ENCODE measurements at places on chromosomes 11 and 22. TPM values are rescaled to one million over a fixed set of nuclear protein-coding genes. Genes with fewer than 3 reads are reported as not detected.

GRCh38 chr11:133081730-133082452, 450.4 kb downstream of the OPCML start:
- no peak overlapping the region for H3K27ac ChIP-seq
- H3K27me3 ChIP-seq, result peaks cover 12% of the 10 kb centered on the region
- no peaks in the 10 kb centered on the region for H3K36me3 ChIP-seq
- no peak for DNase-seq
- H3K4me1 ChIP-seq, result peaks cover 5% of the 10 kb centered on the region

GRCh38 chr11:104905271-104905670, 7.0 kb upstream of the CASP12 start:
- peaks cover 13% of the 10 kb centered on the region for H3K4me1 ChIP-seq
- H3K36me3 ChIP-seq, result no peaks in the 10 kb centered on the region
- no peaks in the 10 kb centered on the region for H3K27me3 ChIP-seq
- no peak overlapping the region for H3K4me3 ChIP-seq
- no peak for DNase-seq

- peaks cover 76% of the 10 kb centered on the region for H3K4me1 ChIP-seq
- H3K27ac ChIP-seq, result peak overlapping the region; percentile 21
- no peaks in the 10 kb centered on the region for H3K36me3 ChIP-seq
- H3K27me3 ChIP-seq, result no peaks in the 10 kb centered on the region
- no peak for DNase-seq
Measured at GRCh38 chr11:44561275-44561805, 4.1 kb upstream of the CD82 start.

GRCh38 chr11:113664069-113664980, 41.8 kb downstream of the TMPRSS5 start:
- H3K4me1 ChIP-seq, result no peaks in the 10 kb centered on the region
- no peaks in the 10 kb centered on the region for H3K36me3 ChIP-seq
- no peaks in the 10 kb centered on the region for H3K27me3 ChIP-seq
- no peak overlapping the region for H3K27ac ChIP-seq
- no peak overlapping the region for H3K4me3 ChIP-seq

DNA sequence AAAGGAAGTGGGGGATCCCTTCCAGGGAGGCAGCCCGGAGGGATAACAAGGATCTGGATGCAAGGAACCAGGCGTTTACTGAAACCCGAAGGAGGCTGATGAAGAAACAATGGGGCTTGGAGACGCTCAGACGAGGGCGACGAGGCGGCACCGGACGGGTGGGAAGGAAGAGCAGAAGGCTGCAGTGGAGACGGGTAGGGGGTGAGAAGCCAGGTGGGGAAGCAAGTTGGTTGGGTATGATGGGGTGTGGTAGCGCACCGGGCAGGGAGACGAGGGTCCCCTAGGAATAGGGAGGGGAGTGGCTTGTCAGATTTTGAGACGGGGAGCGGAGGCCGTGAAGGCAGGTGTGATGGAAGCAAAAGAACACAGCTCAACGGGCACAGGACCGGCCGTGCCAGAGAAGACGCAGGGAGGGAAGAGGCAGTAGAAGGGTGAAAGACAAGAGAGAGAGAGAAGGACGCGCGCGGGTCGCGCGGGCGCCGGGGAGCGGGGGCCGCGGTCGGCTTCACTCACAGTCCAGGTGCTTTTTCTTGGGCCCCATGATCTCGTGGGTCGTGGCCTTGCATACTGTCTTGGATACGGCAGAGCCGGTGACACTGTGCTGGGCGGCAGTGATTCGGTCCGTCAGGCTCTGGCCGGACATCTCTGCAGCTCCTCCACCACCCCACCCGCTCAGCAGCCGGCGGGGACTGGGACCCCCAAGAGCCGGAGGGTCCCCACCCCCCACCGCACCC, 579 bp downstream of the PICALM start:
- H3K27me3 ChIP-seq, result no peaks in the 10 kb centered on the region
- H3K4me3 ChIP-seq, result peak overlapping the region; percentile 76
- H3K36me3 ChIP-seq, result no peaks in the 10 kb centered on the region
- peak overlapping the region; percentile 88 for H3K27ac ChIP-seq
- peak; percentile 79 for DNase-seq
- H3K4me1 ChIP-seq, result peaks cover 31% of the 10 kb centered on the region

DNA sequence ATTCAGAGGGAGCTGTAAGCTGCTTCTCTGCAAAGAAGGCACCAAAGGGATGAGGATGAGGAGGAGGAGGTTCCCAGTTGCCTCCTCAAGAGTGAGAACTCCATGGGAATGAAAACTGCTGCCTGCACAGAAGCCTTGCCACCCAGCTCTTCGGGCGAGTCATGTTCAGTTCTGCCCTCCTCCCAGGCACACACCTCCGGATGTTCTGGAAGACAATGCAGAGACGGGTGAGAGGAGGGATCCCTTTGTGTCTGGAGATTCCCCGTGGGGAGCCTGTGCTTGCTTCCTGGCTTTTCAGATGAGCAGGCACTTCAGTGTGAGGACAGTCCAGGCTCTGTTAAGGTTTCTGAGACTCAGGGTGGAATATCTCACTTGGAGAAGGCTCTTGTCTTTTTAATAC, 295.6 kb downstream of the DDX10 start:
- no peaks in the 10 kb centered on the region for H3K36me3 ChIP-seq
- no peak for DNase-seq
- H3K4me3 ChIP-seq, result no peak overlapping the region
- no peak overlapping the region for H3K27ac ChIP-seq
- H3K4me1 ChIP-seq, result no peaks in the 10 kb centered on the region
- no peaks in the 10 kb centered on the region for H3K27me3 ChIP-seq

GRCh38 chr11:107836851-107837250, 21.7 kb downstream of the SLC35F2 start:
- no peaks in the 10 kb centered on the region for H3K36me3 ChIP-seq
- no peak overlapping the region for H3K27ac ChIP-seq
- H3K4me3 ChIP-seq, result no peak overlapping the region
- peaks cover 13% of the 10 kb centered on the region for H3K4me1 ChIP-seq
- H3K27me3 ChIP-seq, result no peaks in the 10 kb centered on the region

GRCh38 chr11:85475660-85476517, 151.3 kb downstream of the DLG2 start:
- no peaks in the 10 kb centered on the region for H3K27me3 ChIP-seq
- no peak overlapping the region for H3K27ac ChIP-seq

- no peaks in the 10 kb centered on the region for H3K36me3 ChIP-seq
- H3K4me1 ChIP-seq, result no peaks in the 10 kb centered on the region
- DNase-seq, result no peak
- no peak overlapping the region for H3K4me3 ChIP-seq
- no peak overlapping the region for H3K27ac ChIP-seq
- no peaks in the 10 kb centered on the region for H3K27me3 ChIP-seq
Measured at GRCh38 chr11:40337118-40337517, 1122.3 kb downstream of the LRRC4C start.

- H3K4me1 ChIP-seq, result no peaks in the 10 kb centered on the region
- no peak overlapping the region for H3K27ac ChIP-seq
- no peak overlapping the region for H3K4me3 ChIP-seq
- H3K36me3 ChIP-seq, result no peaks in the 10 kb centered on the region
Measured at GRCh38 chr22:23529166-23530103, 50.7 kb downstream of the IGLL1 start.

DNA sequence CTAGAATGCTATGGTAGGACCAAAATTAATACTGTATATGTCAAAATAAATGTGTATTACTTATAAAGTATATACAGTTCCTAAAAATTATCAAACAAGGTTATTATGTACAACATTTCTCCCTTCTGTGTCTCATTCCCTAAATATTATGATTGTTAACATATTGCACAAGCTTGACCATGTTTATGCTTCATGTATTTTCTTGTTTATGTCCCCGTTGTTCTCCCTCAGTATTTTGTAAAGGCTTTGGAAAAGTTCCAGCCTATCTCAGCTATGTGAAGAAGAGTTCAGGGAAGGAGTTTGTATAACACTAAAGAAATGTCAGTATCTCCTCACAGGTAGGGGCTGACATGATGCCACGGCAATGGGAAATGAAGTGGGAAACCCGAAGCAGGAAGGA, 19.6 kb downstream of the ADM start:
- no peak for DNase-seq
- no peaks in the 10 kb centered on the region for H3K36me3 ChIP-seq
- H3K4me3 ChIP-seq, result no peak overlapping the region
- no peak overlapping the region for H3K27ac ChIP-seq

DNA sequence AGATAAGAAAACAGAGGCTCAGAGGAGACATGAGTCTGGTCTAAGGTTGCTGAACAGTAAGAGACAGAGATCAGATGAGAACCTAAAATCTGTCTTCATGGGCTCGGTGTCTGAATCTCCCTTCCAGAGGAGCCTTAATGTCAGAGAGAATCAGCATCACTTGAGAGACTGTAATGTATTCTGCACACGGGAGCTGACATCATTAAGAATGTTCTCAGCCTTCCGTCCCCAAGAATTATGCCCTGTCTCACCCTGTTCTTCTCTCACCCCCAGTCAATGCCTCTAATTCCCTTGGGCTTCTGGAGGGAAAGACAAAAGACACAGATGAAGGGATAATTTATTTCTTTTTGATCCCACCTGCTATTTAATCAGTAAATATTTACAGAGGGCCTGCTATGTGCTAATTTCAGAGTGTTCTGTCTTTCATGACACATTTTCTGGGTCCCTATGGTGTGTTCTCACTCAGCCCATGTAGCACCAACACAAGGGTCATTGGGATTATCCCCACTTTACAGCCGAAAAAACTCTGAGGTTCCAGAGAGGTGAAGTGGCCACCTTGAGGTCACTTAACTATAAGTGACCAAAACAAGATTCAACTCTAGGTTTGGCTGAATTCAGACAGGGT, 61.8 kb downstream of the CD82 start:
- H3K4me1 ChIP-seq, result peaks cover 17% of the 10 kb centered on the region
- no peak for DNase-seq
- no peaks in the 10 kb centered on the region for H3K27me3 ChIP-seq
- no peak overlapping the region for H3K27ac ChIP-seq

GRCh38 chr11:77873345-77873744, 52.4 kb downstream of the AAMDC start:
- H3K36me3 ChIP-seq, result peaks cover 36% of the 10 kb centered on the region
- no peak for DNase-seq
- H3K27me3 ChIP-seq, result no peaks in the 10 kb centered on the region

- no peak overlapping the region for H3K4me3 ChIP-seq
- no peak overlapping the region for H3K27ac ChIP-seq
- no peaks in the 10 kb centered on the region for H3K36me3 ChIP-seq
- no peaks in the 10 kb centered on the region for H3K4me1 ChIP-seq
- no peaks in the 10 kb centered on the region for H3K27me3 ChIP-seq
Measured at GRCh38 chr22:27019827-27020226, 362.4 kb downstream of the MIAT start.

DNA sequence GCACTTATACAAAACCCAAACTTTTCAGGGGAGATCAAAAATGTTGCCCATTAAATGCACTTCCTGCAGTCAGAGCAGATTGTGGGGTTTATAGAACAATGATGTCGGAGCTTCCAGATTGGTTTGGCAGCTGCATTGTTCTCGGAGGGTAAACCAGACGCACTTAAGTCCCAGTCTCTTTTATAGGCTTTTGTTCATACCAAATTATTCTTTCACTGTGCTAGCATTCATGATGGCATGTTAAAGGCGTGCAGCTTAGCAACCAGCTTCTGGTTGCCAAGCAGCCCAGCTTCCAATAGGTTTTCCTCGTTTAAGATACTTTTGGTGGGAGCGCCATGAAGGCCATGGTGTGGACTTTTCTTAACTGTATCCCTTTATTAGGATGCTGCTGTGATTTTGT, 40.9 kb downstream of the ZC3H12C start:
- H3K4me1 ChIP-seq, result no peaks in the 10 kb centered on the region
- H3K4me3 ChIP-seq, result no peak overlapping the region
- no peak overlapping the region for H3K27ac ChIP-seq

DNA sequence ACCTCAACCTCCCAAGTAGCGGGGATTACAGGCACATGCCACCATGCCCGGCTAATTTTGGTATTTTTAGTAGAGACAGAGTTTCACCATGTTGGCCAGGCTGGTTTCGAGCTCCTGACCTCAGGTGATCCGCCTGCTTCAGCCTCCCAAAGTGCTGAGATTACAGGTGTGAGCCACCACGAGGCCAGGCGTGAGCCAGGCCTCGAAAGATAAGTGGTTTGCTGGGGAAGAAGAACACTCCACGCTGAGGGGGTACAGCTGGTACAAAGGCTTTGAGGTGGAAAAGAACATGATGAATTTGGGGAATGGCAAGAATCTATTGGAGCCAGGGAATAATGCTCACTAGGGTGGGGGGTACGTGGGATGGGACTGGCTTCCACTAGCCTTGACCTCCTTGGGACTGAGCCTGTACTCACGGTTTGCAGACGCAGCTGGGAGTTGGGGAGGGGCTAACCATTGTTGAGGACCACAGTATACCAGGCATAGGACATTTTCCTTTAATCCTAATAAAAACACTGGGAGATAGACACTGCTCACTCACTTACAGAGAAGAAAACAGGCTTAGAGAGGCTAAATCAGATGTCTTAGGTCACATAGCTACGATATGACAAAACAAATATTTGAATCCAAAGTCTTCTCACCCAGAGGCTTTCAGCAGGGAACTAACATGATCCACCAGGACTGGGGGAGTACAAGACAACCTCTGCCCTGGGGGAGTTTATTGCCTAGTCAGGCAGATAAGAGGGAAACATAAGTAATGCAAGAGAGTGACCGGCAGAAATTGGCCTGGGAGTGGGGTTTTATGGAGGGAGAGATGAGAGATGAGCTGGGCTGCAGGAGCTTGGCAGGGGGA, 4.9 kb downstream of the SLCO2B1 start:
- H3K27me3 ChIP-seq, result no peaks in the 10 kb centered on the region
- H3K4me3 ChIP-seq, result no peak overlapping the region
- H3K4me1 ChIP-seq, result no peaks in the 10 kb centered on the region
- no peak overlapping the region for H3K27ac ChIP-seq

DNA sequence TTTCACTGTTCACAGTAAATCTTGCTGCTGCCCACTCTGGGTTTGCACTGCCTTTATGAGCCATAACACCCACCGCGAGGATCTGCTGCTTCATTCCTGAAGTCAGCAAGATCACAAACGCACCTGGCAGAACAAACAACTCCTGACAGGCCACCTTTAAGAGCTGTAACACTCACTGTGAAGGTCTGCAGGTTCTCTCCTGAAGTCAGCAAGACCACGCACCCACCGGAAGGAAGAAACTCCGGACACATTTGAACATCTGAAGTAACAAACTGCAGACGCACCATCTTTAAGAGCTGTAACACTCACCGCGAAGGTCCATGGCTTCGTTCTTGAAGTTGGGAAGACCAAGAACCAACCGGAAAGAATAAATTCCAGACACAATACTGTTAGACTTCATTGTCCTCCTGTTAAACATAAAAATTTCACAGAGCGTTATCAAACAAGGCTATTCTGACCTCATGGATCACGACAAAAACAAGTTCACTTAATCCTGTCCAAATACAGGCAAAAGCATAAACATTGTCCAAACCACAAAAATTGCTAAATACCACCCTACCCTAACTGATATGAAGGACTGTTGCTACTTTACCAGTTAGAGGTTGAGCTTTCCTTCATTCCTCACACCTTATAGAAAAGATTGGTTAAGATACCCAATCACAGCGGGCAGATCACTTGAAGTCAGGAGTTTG, 3.0 kb upstream of the CCDC117 start:
- H3K36me3 ChIP-seq, result peaks cover 2% of the 10 kb centered on the region
- no peak for DNase-seq
- no peak overlapping the region for H3K27ac ChIP-seq
- no peaks in the 10 kb centered on the region for H3K27me3 ChIP-seq

Gene SLC25A18
- polyA plus RNA-seq, result not detected

Gene SHISAL1
- polyA plus RNA-seq, result not detected

Gene ZNF215
- 0.85 TPM for polyA plus RNA-seq

Gene SLC25A45
- 50.8 TPM for polyA plus RNA-seq

Gene OR56A1
- polyA plus RNA-seq, result not detected

Gene AQP11
- polyA plus RNA-seq, result 0.19 TPM

Gene TRIM34
- polyA plus RNA-seq, result 19.9 TPM

Gene KDELR3
- 0.16 TPM for polyA plus RNA-seq
